Activated CD8-positive, alpha-beta memory T cell treated with anti-CD3 and anti-CD28 coated beads, Interleukin-2, amount 50 U/mL, for 48 hours (primary cell): ENCODE measurements at places on chromosomes 4 and X.

- no peak for DNase-seq
These were observed 1494.5 kb downstream of the TECRL start for GRCh38 chr4:62914758-62915157.

DNA sequence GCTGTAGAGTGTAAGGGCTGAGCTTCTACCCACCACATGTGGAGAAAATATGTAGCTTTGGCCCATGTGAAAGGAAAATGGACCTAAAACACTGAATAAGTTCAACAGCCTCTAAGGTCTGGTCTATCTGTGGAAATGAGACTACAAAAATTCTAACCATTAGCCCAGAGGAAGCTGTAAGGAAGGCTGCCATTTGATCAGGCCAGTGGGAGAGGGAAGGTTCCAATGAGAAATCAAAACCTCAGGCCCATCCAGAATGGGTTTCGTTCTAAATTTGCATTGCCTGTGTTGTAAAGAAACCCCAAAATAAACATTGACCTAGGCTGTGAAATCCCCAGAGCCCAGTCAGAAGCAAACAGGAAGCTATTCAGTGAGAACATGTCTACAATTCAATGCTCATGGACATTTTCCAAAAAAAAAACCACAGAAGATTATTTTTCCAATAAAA lies 320.4 kb upstream of the SLC7A11 start:
- DNase-seq: no peak

DNA sequence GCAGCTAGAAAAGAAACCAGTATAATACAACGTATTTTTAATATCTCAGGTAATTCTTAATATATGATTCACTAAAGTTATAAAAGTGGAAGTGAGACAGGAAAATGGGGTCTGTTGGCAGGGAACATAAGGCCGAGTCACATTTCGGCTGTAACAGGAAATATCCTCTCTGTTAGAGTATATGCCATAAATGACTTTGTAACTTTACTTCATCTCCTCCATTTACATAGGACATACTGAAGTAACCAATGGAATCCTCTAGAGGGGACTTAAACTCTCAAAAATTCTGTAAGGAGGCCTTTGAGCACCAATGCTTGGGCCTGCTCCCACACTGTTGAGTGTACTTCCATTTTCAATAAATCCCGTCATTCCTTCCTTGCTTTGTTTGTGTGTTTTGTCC lies 71.3 kb downstream of the ANKRD17 start:
- DNase-seq: no peak

DNA sequence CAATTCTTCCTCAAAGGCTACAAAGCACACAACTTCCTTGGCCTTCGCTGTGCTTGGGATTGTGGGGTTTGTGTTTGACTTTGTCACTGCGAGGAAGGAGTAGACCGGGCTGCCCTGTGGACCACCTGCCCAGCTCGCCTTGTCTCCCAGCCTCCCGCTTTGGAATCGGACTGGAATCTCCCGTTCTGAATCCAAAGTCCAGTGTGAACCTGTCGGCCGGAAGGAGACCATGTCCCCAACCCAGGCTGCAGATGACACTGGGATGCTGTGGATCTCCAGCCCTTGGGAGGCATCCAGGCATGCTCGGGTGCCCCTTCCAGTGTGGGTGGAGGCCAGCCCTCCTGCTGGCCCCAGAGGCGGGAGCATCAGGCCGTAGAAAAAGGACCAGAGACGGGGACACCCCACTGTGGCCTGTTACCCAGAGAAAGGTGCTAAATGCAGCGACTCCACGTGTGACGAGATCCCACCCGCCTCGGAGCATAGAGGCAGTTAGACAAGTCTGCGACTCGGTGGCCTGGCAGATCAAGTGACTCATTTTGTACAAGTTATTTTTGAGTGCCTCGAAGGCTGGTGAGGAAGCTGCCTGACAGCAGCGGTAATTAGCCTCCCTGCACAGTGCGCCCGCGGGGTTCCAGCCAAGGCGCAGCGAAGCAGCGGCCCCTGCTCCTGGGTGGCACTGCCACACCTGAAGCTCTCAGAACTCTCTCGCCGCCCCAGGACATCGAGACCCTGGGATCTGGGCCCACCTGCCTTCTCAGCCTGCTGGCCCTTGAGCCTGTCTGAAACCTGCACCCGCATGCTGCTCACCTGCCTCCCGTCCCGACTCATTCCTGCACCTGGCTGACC lies 57.5 kb downstream of the ADRA2C start:
- no peak for DNase-seq

DNA sequence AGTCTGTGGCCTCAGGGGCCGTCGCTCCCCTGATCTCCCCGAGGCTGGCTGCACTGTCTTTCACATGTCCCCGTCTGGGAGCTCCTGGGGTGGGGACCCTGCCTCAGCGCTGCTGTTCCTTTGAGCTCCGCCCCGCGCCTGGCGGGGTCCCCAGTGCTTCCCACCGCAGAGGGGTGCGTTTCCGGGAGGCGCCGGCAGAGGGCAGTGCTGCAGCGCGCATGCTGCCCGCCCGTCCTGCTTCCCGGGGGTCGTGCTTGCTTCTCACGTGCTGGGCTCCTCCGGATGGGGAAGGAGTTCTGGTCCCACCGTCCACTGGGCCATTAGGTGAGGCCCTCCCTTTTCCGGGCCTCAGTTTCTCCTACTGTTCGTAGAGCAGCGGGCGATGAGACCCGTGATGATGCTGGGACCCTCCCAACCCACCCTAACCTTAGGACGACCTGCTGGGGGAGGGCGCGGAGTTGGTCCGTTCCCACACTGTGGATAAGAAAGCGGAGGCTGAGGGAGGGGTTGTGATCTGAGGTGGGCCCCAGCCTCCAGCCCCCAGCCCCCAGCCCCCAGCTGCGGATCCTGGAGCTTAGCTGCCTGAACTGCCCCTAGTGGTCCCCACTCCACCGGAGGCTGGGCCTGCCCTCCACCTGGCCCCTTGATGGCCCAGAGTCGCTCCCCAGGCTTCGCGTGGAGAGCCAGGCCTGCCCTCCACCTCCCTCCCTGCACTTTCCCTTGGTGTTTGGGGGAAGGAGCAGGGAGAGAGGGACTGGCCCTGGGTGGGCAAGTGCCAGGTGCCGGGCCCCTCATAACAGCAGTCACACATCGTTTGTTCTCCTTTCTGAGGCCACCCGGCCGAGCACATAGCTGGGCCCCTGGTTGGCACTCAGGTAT lies 15.3 kb downstream of the CPZ start:
- peak; percentile 88 for DNase-seq

DNA sequence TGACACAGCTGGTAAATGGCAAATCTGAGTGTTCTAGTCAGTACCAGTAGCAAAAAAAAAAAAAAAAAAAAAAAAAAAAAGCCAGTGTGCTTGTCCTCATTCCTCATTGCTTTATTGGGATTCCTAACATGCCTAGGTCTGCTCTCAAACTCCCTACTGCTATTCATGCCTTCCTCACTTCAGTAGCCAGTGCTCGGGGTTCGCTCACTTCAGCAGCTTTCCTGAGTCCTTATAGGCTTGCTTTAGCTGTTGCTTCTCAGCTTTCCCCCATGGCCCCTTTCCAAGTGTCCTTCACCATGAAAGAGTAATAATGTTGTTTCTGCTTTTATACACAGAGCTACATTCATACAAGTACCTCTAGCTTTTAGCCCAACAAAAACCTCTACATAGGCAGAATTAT lies 30.8 kb downstream of the SLITRK2 start:
- no peak for DNase-seq

DNA sequence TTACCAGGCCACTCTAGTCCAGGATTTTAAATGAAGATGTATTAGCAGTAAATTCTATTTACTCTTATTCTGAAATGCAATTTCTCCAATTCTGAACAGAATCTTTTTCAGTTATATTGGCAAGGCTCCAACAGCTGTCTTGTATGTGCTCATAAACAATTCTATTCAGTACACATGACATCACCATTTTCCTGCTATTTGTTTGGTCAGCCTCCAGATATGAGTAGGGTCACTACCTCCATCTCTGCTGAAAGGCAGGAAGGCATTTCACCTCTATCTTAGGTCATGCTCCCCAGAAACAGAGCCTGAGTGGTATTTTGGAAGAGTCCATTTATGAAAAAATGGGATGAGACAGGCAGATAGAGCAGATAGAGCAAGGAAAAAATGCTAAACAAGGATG lies 151.1 kb upstream of the ADGRL3 start:
- DNase-seq: no peak

- peak; percentile 88 for DNase-seq
These were observed 1.0 kb downstream of the OTUD4 start for GRCh38 chr4:145179281-145179860.

DNA sequence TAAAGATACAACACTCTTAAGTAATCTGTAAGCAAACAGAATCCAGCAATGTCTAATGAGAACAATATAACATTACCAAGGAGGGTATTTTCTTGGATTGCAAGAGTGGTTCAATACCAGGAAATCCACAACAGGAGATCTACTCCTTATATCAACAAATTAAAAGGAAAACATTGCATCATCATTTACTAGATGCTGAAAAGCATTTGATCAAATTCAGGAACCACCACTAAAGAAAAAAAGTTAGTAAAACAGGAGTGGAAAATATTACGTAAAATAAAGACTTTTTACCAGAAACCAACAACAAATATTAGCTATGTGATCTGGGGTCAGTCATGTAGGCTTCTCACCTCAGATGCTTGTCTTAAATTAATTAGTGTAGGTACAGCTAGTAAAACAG lies 66.8 kb upstream of the MAB21L2 start:
- no peak for DNase-seq

DNA sequence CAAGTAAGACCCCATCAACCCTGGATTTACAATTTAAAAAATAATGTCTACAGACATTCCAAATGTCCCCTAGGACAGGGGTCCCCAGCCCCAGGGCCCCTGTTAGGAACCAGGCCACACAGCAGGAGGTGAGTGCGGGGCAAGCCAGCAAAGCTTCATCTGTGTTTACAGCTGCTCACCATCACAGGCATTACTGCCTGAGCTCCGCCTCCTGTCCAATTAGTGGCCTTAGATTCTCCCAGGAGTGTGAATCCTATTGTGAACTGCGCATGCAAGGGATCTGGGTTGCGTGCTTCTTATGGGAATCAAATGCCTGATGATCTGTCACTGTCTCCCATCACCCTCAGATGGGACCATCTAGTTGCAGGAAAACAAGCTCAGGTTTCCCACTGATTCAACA lies 146.1 kb downstream of the ATP10D start:
- DNase-seq: no peak

- DNase-seq: no peak
These were observed 220.2 kb upstream of the UGT8 start for GRCh38 chr4:114378305-114378903.

DNA sequence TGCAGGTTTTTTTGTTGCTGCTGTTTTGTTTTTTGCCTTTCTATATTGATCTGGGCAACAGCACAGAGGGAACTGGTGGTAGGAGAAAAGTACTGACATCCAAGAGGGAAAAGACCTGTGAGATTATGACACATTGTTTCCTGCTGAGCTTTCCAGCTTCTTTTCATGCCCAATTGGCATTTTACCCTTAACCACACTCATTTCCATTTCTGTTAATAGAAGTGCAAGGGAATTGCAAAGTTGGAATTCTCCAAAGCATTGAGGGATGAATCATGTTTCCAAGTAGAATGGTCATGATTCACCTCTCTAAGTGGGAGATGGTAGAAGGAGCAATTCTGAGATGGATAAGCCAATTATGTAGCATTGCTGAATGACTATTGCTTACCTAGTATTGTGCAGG lies 161.5 kb downstream of the PPARGC1A start:
- no peak for DNase-seq

DNA sequence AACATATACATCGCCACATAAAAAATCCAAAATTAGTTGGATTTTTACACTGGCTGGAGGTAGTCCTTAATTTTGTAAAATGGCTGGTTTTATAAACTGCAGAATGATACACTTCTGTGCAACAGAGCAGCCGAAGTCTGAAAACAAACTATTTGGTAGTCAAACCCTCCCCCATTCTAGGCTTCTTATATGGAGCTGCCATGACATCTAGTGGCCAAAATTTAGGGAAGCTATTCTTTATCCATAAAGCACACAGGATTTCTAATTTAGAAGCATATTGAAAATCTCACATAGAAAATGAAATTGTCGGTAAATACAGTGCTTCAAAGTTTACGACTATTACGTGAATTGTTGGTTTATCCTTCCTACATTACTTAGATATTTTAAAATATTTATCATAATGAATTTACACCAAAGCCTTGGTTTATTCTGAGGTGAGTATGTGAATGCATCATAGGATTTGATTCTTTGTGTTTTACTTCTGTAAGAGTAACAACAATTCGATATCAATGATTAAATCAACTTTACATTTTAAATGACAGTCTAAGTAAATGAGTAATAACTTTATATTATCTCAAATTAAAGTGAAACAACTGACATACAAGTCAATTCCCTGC lies 113.4 kb upstream of the FAM241A start:
- DNase-seq: no peak

DNA sequence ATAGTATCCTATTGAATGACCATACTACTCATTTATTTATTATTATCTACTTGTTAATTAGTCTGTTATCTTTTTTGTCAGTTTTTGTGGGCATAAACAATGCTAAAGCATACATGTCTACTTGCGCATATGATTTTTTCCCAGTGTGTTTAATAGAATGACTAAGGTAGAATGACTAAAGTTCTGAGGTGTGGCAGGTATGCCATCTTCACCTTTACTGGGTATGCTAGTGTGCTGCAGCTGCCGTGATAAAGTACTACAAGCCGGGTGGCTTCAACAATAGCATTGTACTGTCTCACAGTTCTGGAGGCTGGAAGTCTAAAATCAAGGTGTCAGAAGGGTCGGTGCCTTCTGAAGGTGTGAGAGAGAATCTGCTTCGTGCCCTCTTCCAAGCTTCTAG lies 19.2 kb downstream of the CD38 start:
- no peak for DNase-seq

DNA sequence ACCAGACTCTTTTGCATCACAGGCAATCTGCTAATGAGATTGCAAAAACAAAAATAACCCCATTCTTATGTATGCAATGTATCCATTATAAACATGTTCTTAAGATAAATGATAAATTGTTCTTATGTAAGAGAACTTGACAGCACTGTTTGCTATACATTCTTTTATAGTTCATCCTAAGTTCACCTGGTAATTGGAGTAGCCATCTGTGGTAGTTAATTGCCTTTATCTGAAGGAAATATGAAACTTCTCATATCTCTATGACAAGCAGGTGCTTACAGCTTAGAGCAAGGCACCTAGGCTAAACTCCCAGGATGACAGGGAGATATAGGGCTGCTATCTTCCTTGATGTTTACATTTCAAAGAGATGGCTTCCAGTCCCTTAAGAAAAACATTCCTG lies 21.3 kb upstream of the CLCN5 start:
- DNase-seq: no peak

GRCh38 chr4:120071192-120071795 lies 4.6 kb upstream of the MAD2L1 start:
- DNase-seq: no peak
